ENCODE measurements at places on chromosomes 1 and 21. TPM values are rescaled to one million over a fixed set of nuclear protein-coding genes. Genes with fewer than 3 reads are reported as not detected.

CCDC181 gene
- 0.58 TPM for total RNA-seq

GRCh38 chr1:230753586-230754251 lies 6.5 kb downstream of the CAPN9 start:
- DNase-seq: peak; percentile 87

DNA sequence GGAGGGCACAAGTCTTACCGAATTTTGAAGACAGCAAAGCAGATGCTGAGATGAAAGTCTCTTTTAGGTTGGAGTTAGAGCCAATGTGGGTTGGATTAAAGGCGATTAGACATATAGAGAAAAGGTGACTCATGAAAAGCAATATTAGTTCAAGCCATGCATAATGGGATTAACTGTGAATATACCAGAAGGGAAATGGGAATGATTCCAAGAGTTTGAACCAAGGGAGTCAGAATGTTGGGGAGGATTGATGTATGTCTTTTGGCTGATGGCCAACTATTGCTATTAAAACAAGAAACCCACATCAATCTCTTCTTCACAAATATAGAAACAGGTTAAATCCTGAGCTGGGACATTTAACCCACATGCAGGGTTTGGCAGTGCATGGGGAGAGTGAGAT lies 1.2 kb downstream of the HMGCS2 start:
- no peak for DNase-seq

- DNase-seq: no peak
Measured at GRCh38 chr1:147919896-147920295, 8.3 kb upstream of the GPR89B start.

- peak; percentile 33 for DNase-seq
Measured at GRCh38 chr1:29410476-29410875, 174.2 kb downstream of the PTPRU start.

UBXN10 gene
- total RNA-seq: 0.29 TPM

DNA sequence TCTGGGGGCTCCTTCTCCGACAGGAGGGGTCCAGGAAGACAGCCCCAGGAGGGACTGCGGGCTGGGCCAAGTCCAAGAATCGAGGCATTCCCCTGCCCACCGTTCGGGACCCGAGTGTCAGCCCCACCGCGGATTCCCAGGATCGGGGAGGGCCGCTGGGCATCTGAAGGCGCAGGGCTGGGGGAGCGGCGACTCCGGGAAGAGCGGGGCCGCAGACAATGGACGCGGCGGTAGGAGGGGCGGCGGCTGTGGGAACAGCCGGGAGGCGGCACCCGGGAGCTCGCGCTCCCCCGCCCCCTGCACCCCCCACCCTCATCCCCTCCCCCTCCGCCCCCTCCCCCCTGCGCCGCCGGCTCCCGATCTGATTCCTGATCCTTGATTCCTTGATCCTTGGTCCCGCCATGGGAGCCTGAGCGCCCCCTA lies at the start of gene VANGL2:
Gene VANGL2, plus strand, starts transcription at position 342 of the 423 bp plus-strand sequence. CDS start 15,274 bp downstream, outside the sequence.
- no peak for DNase-seq

DNA sequence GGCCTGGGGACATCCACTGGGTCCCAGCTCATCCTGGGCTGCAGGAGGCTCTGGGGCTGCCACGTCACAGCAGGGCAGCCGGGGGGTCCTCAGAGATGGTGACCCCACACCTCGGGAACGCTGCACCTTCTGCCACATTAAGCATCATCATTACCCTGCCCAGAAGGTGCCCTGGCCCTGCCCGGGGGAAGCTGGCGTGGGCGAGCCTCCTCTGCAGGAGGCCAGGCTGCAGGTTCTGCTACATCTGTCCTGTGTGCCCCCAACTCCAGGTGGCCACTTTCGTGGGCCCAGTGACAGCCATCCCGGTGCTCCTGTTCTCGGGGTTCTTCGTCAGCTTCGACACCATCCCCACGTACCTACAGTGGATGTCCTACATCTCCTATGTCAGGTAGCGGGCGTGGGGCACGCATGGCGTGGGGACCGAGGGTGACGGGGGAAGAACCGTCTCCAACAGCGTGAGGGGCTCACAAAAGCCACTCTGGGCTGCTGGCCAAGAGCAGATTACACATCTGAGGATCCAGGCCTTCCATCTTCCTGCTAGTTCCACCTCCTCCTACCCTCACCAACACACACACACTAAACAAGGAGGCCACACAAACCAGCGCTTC lies 20.8 kb downstream of the TFF3 start:
- no peak for DNase-seq

H3-3A gene
- total RNA-seq: 321 TPM

GRCh38 chr1:40312238-40313205 lies 4.6 kb downstream of the COL9A2 start:
- DNase-seq: peak; percentile 87

- no peak for DNase-seq
Measured at GRCh38 chr1:230379928-230380327, 46.2 kb downstream of the PGBD5 start.

GRCh38 chr1:185463011-185463410 lies 146.0 kb upstream of the IVNS1ABP start:
- no peak for DNase-seq

PADI2 gene
- 4.0 TPM for total RNA-seq

- no peak for DNase-seq
Measured at GRCh38 chr1:68321084-68321685, 88.9 kb upstream of the WLS start.

GRCh38 chr21:43728154-43728466 lies 9.2 kb downstream of the PDXK start:
- DNase-seq: no peak

FNDC10 gene
- 2.9 TPM for total RNA-seq

DNA sequence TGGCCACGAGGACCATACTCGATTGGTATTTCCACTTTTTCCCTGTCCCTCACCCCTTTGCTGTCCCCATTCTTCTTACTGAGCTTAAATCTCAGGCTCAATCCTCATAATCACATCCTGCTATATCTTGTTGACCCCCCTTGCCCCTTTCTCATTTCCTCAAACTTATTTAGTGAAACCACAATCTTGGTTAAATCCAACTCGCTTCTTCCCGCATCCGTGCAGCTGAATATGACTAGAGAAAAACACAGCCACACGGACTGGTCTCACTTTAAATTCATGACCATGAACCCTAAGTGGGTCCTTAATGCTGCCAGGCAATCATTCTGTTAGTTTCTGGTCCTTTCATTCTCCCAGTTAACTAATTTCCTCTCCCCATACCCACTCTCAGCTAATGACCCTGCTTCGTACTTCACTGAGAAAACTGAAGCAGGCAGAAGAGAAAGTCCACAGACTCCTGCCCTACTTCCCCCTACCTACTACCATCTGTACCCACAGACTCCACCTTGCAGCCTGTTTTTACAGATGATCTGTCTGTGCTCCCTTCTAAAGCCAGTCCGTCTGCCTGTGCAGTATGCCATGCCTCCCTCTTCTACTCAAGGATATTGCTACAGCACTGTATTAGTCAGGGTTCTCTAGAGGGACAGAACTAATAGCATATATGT lies 96.8 kb upstream of the LMO4 start:
- no peak for DNase-seq

THRAP3 gene
- 94.3 TPM for total RNA-seq

Data from mesenteric fat pad (tissue), 1 donor.